ENCODE measurements at places on chromosomes 3 and 15.

DNA sequence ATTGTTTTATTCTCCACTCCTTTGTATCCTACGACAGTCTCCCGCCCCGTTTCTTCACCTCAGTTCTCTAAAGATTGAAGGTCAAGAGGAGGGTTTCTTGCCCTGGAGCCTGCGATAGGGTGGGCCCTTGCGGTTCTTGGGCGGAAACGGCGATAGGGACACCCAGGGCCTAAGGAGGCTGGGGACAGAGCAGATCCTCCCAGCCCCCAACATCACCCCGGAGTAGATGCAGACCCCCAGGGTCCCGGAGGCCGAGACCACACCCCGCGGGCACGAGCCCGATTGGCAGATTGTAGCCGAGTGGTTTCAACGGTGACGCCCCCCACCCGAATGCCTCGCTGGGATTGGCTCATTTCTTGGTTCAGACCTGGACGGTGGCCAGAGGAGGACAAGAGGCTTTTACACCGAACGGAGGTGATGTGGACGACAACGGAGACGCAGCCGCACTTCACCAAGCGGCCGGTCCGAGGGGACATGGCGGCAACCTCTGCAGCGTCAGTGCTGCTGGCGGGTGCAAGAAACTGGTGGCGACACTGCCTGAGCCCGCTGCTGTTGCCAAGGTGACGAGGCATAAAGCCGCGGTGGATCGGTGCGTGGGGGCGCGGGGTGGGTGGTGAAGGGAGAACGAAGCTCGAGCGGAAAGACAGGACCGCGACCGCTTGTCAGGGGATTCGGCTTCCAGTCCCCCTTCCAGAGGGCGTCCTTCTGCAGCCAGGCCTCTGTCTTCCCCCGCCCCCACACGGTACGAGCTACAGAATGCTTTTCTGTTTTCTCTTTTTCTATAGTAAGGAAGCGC is 19.0 kb upstream of the MCF2L2 start:
- peak; percentile 79 for DNase-seq

DNA sequence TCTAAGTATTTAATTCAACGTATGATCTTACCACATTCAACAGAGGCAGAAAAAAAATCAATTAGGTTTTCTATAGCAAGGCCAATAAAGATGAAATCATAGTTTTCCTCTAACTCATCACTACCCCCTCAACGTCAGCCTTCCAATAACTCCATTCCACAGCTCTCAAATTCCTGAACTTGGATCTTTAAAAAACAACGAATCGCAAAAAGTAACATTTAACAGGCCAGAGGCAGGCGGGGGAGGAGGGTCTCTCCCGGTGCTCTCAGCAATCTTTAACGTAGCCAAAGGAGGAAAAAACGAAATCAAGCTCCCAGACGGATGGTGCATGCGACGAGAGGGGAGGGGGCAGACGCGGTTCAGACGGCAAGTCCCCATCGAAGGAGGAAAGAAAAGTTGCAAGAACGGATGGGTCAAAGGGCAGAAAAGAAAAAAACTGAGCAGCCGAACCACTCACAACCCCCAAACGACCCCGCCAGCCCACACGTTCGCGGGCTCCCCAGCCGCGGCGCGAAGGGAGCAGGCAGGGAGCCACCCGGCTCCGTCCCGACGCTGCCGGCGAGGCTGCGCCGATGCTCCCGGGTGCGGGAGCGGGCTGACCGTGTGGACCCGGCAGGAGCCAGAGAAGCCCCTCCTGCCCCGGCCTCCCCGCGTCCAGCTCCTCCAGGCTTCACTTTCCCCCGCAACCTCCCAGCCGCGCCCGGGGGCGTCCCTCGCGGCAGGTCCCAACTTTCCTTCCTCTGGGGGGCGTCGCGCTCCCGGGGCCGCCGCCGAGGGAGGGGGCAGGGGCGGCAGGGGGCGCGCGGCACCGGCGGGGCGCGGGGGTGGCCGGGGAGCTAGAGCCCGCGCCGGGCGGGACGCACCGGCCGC is 703 bp downstream of the PEAK1 start:
- DNase-seq, result peak; percentile 51

GRCh38 chr3:161557445-161558150 is 61.0 kb downstream of the OTOL1 start:
- DNase-seq, result no peak

DNA sequence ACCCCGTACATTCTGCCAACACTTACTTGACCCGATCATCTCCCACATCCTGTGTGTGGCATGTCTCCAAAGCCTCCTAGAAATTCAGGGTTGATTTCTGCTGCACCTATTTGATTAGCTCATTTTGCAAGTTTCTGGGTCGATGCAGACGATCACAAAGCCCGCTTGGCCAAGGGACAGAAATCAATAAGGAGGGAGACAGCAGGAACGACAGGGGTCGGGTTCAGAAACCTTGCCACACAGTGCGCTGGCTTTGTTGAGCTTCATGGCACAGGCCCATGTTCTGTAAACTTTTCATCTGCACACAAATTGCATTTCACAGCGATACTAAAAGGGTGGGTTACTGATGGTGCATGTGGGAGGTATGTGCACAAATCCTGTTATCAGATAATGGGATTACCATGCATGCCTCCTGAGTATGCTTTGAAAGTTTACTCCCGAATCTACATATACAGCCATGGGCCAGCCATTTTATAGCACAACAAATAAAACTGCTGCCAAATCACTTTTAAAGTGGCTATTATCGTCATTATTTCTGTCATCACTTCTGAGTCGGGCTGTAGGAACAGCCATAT is 95.9 kb upstream of the ATP11B start:
- no peak for DNase-seq

GRCh38 chr15:28081594-28081993 is 17.5 kb downstream of the OCA2 start:
- DNase-seq, result no peak

- DNase-seq, result no peak
Measured at GRCh38 chr3:126365351-126366277, 8.4 kb upstream of the KLF15 start.

DNA sequence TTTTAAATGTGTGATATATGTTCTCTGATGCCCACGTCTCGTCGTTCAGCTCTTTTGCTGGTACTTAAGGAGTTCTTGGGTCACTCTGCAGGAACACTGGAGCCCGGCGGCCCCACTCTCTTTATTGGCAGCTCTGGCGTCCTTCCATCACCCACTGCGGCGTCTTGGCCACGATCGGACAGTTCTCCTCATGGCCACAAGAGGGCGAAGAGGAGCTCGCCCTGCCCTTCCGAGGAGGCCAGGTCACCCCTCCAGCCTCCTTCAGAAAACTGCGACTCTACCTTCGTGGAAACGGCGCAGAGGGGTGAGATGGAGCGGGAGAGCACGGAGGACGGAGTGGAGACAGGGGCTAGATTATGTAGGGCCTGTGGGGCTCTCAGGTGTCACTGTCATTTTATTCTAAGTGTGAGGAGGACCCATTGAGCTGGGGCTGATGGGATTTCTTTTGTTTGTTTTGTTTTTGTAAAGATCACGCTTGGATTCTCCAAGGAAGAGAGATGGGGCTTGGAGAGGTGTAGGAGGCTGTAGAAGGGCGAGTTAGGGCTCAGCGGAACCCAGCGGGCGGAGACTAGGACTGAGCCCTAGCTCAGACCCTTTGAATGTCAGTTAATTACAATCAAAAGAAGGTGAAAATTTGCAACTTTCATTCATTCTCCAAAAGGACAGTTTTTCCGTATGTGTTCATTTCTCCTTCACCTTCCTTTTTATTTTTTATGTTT is 28.0 kb upstream of the GABRA5 start:
- no peak for DNase-seq

DNA sequence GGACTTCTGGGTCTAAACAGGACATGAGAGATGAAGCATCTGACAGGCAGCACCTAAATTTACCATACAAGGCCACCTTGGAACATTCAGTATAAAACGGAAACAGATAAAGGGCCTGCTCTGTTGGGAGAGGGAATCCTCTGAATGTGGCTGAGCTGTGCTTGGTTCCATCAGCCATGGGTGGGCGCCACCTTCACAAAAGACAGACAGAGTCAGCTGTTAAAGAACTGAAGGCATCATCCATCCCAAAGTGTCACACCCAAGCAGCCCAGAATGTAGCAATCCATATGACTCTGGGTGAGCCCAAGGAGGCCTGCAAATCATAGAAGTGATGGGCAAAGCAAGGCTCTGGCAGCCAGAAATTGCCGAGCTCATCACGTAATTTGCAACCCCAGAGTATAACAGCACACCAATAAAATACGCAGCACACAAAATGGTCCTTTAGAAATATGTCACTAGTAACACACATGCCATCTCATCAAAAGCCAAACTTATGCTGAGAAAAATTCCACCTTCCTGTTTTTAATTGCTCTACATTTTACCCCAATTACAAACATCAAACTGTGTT is 24.8 kb upstream of the RBP1 start:
- DNase-seq, result no peak

DNA sequence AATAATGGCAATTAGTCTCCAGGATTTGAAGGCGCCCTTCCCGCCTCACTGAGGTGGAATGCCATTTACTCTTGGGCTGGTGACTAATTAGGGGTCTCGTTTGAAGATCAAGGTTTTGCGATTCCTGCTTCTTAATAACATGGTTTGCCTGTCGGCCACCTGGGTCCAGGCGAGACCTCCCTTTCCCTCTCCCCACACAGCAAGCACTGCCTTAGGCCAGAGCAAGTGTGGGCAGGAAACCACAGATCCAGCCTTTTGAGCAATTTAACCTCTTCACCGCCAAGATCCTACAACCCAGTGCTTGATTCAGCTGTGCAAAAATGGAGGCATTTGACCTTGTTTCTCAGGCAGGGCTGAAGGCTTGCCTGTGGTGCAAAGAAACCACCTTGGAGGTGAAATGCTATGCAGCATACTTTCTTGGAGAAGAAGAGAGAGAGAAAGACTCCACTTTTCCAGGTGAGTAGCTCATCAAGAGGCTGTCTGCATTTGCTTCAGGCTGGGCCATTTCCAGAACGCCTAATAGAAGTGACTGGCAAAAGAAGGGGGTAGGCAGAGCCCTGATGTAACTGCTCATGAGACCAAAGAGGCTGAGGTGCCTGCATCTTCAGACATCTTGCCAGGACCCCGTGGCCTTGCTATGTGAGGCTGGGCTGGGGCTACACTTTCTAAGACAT is 34.1 kb upstream of the WNT5A start:
- no peak for DNase-seq

DNA sequence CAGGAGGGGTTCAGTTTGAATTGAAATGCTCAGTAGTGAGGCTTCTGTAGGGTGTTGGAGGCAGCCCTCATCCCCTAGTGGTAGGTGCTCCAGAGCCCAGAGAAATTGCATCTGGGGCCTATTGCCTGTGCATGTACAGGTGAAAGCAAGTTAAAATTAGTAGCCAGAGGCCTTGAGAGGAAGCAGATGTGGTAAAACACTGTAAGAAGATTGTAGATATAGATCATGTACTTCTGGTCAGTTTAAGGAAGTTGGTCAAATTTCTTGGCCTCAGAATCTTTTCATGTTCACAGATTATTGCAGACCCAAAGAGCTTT is 34.6 kb downstream of the IGSF10 start:
- no peak for DNase-seq

GRCh38 chr3:144085964-144086363 is 114.3 kb downstream of the DIPK2A start:
- no peak for DNase-seq

DNA sequence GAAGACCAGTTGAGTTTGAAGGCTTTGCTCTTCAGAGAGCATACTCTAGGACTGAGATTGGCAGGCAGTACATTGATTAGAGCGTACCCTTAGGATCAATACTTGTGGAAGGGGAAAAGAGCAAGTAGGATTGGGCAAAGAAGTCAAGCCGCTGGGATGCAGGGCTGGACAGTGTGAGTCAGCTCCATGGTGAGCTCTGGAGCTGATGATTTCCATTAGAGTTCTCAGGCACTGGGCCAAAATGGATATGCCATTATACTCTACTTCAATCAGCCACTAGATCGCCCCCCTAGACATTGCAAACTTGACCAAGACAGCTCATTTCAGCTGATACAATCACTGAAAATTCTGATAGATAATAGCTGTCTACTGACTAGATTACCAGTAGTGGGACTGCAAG is 432.7 kb upstream of the ALCAM start:
- no peak for DNase-seq

GRCh38 chr3:19757773-19758172 is 176.2 kb downstream of the EFHB start:
- DNase-seq, result no peak

GRCh38 chr3:17091910-17092582 is 207.3 kb downstream of the PLCL2 start:
- DNase-seq, result no peak

GRCh38 chr15:77541421-77542181 is 91.1 kb downstream of the LINGO1 start:
- no peak for DNase-seq

GRCh38 chr3:132486099-132486498 is 68.8 kb downstream of the DNAJC13 start:
- no peak for DNase-seq

- DNase-seq, result no peak
Measured at GRCh38 chr3:124552224-124552623, 178.0 kb upstream of the UMPS start.

Measured in anterior cingulate cortex (tissue), 58 donors.